ENCODE measurements at places on chromosomes 3 and 15. TPM values are rescaled to one million over a fixed set of nuclear protein-coding genes. Genes with fewer than 3 reads are reported as not detected.

MAGEF1 gene
- 25.4 TPM for total RNA-seq

DNA sequence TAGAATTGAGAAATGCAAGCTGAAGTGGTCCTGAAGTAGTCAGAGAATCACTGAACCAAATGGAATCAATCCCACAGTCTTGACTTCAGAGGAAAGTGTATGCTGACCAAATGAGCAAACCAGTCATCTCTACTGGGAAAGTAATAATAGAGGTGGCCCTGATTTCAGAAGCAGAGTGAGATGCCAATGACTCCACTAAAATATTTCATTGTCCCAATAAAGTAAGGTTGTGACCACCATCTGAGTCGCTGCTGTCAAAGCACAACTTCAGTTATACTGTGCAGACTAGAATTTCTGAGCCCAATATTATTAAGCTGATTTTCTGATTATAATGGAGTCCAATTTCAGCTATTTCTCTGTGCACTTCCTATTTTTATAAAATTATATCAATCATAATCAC is 334.4 kb upstream of the THBS1 start:
- no peak for DNase-seq

MEIS2 gene
- 11.3 TPM for total RNA-seq

- DNase-seq, result no peak
Observed at GRCh38 chr3:56219894-56220805, 248.1 kb downstream of the ERC2 start.

CLDN16 gene
- 0.09 TPM for total RNA-seq

DNA sequence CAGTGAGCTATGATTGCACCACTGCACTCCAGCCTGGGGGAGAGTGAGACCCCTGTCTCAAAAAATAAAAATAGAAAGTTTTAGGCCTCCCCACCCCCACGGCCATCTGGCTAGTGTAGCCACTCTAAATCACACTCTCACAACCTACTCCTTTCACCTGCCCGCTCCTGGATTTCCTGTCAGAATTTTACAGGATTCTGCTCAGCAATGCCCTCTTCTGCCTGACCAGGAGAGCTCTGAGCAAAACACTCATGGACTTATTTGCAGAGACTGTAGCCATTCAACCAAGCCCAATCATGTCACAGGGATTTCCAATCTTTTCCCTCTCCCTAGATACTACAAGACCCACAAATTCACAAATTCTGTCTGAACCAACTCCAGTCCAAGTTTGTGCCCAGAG is 242.6 kb upstream of the TPRG1 start:
- no peak for DNase-seq

GRCh38 chr3:183369627-183370026 is 58.8 kb downstream of the MCF2L2 start:
- DNase-seq, result no peak

FES gene
- total RNA-seq, result 10.0 TPM

Data from left colon (tissue), 2 donors.